Fibroblast of villous mesenchyme (primary cell): ENCODE measurements at places on chromosomes 13 and 19. TPM values are rescaled to one million over a fixed set of nuclear protein-coding genes. Genes with fewer than 3 reads are reported as not detected.

The YJEFN3 gene
- total RNA-seq, result 0.43 and 0.64 TPM in 2 replicates

The TBCB gene
- total RNA-seq, result 144 and 165 TPM in 2 replicates

The ZNF835 gene
- total RNA-seq, result 0.32 TPM in 1 of 2 replicates, not detected in the other

The ZNF846 gene
- total RNA-seq, result 7.7 and 10.8 TPM in 2 replicates

The PRODH2 gene
- not detected in 2 replicates for total RNA-seq

The C19orf33 gene
- 1.3 and 3.2 TPM in 2 replicates for total RNA-seq

The ZNF91 gene
- 13.9 and 19.9 TPM in 2 replicates for total RNA-seq

The C1QTNF9B gene
- 0.64 and 0.86 TPM in 2 replicates for total RNA-seq

The FXYD1 gene
- 0.32 TPM in 1 of 2 replicates, not detected in the other for total RNA-seq

The SLAIN1 gene
- total RNA-seq, result not detected in 2 replicates

The HIPK4 gene
- under 0.01 TPM in 2 replicates for total RNA-seq

The TFDP1 gene
- total RNA-seq, result 49.6 and 83.8 TPM in 2 replicates

The PABPC3 gene
- under 0.01 TPM in 2 replicates for total RNA-seq

The CATSPERD gene
- not detected in 2 replicates for total RNA-seq

The KLHL1 gene
- not detected in 2 replicates for total RNA-seq

The GPC6 gene
- 6.0 and 16.1 TPM in 2 replicates for total RNA-seq

The SYCN gene
- not detected in 2 replicates for total RNA-seq

The TTC9B gene
- not detected in 2 replicates for total RNA-seq

The SHC2 gene
- total RNA-seq, result 0.32 and 0.43 TPM in 2 replicates

The C19orf38 gene
- total RNA-seq, result 0.43 TPM in 1 of 2 replicates, not detected in the other

The SAMD4B gene
- total RNA-seq, result 38.0 and 45.7 TPM in 2 replicates

The GARRE1 gene
- 14.5 and 16.8 TPM in 2 replicates for total RNA-seq
